Kidney (tissue), 22 donors: ENCODE measurements at places on chromosomes 13 and 19. TPM values are rescaled to one million over a fixed set of nuclear protein-coding genes. Genes with fewer than 3 reads are reported as not detected.

CRLF1 gene
- 6.6 TPM for polyA plus RNA-seq

GRCh38 chr13:67075239-67075638 is 154.9 kb downstream of the PCDH9 start:
- no peak for DNase-seq

DNA sequence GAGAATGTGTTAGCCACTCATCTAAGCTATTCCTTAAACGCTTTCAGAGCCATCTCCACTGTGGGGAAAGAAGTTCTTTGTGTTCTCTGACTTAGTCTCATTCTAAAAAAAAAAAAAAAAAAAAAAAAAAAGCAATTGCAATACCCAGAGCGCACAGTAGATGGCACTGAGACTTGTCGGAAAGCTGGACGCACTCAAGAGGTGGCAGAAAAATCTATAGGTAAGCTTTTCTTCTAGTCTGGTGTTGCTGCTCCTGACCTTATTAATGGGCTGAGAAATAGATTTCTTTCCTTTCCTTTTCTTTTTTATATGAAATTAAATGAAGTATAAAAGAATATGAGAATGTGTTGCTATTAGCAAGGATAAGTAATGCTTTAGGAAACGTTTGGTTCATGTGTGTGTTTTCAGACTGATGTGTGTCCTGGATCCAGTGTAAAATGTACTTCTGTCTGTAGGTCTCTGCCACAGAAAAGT is 4.7 kb upstream of the GJB2 start:
- DNase-seq: no peak

DNA sequence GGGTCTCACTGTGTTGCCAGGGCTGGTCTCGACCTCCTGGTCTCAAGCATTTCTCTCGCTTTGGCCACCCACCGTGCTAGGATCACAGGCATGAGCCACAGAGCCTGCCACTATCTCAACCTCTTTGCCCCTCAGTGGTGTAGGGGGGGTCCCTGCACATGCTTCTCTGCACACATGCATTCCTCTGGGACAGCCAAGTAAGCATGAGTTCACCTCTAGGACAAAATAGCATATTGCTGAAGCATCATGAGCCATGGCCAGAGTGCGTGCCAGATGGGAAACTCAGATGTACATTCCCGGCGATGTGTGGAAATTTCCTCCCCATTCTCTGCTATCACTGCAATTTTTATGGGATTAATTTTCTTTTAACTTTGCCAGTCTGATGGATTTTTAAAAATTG is 23.1 kb downstream of the CHAF1A start:
- no peak for DNase-seq

- no peak for DNase-seq
These were observed 5.0 kb upstream of the ADM5 start for GRCh38 chr19:49684251-49684982.

SIGLEC11 gene
- 1.5 TPM for polyA plus RNA-seq

COL4A1 gene
- 53.0 TPM for polyA plus RNA-seq

CYP2A7 gene
- not detected for polyA plus RNA-seq

GRCh38 chr19:31185261-31185660 is 164.0 kb downstream of the TSHZ3 start:
- DNase-seq: no peak

SPRY2 gene
- 10.6 TPM for polyA plus RNA-seq

- no peak for DNase-seq
These were observed 199.9 kb downstream of the LACC1 start for GRCh38 chr13:44079413-44080205.

DNA sequence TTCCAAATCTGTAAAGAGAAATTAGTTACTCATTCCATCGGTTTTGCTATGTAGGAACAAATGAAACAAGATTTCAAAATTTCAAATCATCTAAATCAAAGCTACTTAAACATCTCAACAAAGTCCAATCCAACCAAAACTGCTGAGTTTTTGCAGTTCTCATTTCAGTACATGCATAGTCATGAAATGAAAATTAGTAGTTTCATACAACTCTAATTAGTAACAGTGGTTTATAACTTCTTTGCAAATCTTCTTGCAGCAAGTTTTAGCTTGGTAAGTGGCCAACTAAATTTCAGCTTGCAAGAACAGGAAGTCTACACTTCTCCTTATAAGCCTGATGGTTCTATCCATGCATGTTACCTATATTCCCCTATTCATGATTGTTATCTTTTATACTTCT is 75.6 kb downstream of the SPRY2 start:
- DNase-seq: no peak

- peak; percentile 91 for DNase-seq
These were observed 177.5 kb downstream of the DCLK1 start for GRCh38 chr13:35953537-35954206.

GRCh38 chr13:111251646-111252445 is 68.6 kb upstream of the TEX29 start:
- DNase-seq: peak; percentile 27

APOC1 gene
- 16.7 TPM for polyA plus RNA-seq

DNA sequence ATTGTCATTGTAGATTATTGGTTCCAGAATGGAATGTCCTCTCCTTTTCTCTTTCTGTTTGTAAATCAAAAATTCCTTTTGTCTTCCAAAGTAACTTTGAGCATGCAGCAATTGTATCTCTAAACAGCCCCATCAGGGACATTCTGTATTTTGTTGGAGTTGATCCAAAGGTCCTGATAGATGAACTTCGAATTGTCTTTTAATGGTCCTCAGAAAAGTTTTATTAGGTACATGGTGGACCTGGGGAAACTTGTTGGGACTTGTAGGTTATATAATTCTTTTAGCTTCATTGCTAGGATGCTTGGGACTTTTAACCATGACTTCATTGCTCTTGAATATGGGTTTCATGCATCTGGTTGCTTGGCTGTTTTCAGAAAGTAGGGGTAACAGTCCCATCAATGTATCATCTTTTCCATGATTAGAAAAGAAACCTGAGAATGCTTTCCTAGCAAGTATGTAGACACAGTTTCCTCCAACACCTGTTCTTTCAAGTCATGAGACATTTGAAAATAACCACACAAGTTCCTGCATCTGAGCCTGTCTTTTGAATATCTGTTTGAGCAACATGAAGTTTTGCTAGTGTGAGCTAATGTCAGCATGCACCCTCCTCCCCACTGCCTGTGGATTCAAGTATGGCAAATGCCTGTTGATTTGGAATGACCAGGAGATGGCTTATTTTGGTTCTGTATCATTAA is 413.1 kb downstream of the KCNRG start:
- no peak for DNase-seq

DNA sequence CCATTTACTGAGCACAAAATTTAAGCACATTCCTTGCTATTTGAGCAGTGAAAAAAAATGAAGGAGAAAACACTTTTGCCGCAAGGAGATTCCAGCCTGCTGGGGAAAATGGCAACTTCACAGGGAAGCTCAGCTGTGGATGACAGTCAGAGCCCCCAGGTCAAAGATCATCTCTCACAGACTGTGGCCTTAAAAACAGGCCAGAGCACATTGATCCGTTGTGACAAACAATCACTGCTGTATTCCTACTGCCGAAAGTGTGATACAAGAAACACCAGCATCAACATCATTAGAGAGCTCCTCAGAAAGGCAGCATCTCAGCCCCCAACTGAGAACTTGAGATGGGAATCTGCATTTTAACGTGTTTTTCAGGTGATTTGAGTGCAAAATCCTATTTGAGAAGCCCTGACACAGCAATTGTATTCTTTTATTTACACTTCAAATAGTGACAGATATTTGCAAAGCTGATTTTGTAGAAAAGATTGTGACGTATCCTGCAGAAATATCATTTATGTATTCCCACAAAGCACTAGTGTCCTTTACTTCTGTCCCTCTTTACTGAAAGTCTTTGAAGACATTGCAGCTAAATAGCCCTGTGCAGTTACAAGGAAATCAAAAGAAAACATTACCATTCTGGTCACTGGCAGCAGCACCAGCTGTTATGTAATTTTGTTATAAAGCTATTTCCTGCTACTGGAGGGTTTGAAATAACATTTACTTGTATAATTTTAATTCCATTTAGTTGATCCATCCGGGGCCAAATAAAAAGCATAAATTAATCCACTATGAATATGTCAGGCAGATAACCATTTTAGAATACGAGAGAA is 652.0 kb downstream of the LIG4 start:
- DNase-seq: no peak

ENOX1 gene
- polyA plus RNA-seq: 6.8 TPM

TMEM161A gene
- polyA plus RNA-seq: 37.1 TPM

YJEFN3 gene
- 3.1 TPM for polyA plus RNA-seq

- no peak for DNase-seq
These were observed 116.9 kb downstream of the EFNB2 start for GRCh38 chr13:106418556-106418955.

ZNF763 gene
- 4.6 TPM for polyA plus RNA-seq

SYMPK gene
- 61.5 TPM for polyA plus RNA-seq

ZNF700 gene
- 7.2 TPM for polyA plus RNA-seq

DNA sequence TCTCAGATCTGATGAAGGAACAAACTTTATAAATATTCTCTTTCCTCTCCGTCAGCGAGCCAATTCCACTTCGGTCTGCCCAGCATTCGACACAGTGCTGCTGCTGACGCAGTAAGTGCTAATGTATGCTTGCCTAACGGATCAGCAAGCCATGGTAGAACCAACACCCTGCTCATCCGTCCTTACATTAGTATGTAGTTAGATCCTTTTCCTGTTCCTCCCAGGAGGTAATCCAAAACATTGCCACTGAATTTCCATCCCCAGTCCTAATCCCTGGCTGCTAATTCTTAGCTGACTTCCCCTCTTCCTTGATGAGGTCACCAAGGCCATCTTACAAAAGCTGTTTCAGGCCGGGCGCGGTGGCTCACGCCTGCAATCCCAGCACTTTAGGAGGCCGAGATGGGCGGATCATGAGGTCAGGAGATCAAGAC is 88.0 kb downstream of the STARD13 start:
- no peak for DNase-seq
